ENCODE measurements at places on chromosomes 12 and 14.

DNA sequence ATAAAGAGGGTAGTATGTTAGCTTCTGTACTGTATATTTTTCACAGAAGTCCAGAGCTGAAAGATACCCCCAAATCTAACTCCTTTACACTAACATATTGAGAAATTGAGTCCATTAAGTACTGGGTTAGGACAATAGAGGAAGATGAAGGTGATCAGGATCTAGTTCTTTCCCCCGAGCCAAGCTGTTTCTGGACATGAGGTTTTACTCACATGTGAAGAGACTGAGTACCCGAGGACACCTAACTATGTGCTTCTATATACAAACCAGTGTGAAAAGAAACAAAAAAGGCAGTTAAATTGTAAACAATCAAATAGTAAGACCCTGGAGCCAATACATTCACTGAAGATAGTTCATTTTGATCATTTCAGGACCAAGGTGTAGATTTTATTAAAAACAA, 3.8 kb upstream of the TRHDE start:
- no peak for DNase-seq

DNA sequence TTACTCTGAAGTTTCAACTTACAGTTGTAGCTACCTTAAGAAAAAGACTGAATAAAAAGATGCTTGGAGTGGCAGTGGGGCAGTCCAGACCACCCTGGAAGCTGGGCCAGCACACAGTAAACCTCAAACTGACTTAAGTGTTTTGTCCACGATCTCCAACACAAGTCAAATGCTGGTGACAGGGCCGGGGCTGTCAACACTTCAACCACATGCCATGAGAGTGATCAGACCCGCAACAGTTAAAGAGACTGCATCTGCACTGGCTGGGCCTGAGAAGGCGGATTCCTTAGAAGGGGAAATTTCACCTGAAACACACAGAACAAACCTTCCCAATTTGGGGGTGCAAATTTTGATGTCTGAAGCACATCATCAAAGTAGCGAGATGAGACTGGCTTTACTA, 223.5 kb upstream of the CAND1 start:
- DNase-seq, result no peak

DNA sequence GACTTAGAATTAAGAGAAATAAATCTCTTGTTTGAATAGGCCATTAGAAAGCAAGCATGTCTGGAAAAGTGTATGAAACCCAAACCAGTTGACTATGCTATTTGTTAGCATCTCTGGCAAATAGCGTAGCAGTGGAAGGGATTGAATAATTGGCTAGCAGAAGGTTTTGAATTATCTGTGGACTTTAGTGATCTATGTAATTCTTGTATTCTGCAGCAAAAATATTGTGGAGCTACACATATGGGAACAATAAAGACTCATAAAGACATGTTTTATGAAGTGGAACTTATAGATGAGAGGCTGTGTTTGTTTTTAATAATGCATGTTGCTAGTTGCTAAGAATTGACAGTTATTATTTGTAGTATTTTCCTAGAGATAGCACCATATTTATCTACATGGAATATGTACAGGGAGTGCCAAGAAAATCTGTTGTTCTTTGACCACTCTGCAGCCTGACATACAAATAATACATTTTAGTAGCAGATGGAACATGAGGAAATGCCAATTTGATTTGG, 4.7 kb downstream of the SRGAP1 start:
- DNase-seq, result no peak

DNA sequence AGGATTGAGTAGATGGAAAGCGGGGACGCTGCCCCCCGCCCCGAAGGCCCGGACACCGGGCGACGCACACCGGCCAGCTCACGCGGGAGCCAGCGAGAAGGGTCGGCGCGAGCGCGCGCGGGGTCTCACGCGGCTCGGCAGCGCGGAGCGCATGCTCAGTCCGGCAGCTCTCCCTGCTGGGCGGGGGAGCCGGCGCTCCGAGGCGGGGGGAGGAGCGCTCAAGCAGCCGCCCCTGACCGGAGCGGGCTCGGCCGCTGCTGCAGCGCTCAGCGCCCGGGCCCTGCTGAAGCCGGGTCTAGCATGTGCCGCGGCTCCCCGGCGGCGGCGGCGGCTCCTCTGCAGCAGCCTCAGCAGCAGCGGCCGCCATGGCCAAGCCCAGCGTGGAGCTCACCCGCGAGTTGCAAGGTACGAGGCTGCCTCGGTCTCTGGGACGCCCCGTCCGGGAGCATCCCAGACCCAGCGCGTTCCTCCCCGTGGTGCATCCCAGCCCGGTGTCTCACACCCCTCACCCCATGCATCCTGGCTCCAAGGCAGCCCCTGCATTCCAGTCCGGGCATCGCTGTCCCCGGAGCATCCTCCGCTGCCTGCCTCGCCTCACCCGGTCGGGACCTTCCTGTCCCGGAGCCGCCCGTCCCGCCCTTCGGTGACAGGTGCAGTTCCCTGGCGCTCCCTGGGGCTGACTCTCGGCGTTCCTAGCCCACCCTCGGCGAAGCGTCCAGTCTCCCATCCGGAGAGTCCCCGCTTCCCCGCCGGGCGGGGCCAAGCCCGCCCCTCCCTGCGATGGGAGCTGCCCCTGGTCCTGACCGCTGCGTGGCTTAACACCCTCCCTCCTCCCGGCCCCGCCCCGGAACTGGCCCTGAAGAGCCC, at the start of gene CARMIL3:
CARMIL3 (plus strand) TSS at position 221 of the 867 bp plus-strand sequence; CDS start at position 366, 145 bp downstream.
- DNase-seq, result peak; percentile 29

DNA sequence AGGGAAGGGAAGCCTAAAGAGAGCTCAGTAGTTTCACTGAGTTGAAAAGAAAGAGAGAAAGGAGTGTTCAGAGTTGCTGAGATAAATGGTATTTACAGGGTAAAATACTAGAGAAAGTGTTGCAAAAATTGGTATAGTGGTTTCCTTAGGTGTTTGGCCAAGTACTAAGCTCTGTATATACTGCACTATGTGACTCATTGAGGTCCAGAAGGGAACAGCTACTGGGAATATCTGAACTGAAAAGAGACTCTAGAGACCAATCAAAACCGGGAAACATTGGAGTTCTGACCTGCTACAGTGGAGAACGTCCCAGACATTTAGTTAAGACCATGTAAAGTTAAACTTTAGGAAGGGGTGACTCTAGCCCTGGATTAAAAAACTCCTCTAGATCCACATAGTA, 42.7 kb upstream of the ALX1 start:
- no peak for DNase-seq

DNA sequence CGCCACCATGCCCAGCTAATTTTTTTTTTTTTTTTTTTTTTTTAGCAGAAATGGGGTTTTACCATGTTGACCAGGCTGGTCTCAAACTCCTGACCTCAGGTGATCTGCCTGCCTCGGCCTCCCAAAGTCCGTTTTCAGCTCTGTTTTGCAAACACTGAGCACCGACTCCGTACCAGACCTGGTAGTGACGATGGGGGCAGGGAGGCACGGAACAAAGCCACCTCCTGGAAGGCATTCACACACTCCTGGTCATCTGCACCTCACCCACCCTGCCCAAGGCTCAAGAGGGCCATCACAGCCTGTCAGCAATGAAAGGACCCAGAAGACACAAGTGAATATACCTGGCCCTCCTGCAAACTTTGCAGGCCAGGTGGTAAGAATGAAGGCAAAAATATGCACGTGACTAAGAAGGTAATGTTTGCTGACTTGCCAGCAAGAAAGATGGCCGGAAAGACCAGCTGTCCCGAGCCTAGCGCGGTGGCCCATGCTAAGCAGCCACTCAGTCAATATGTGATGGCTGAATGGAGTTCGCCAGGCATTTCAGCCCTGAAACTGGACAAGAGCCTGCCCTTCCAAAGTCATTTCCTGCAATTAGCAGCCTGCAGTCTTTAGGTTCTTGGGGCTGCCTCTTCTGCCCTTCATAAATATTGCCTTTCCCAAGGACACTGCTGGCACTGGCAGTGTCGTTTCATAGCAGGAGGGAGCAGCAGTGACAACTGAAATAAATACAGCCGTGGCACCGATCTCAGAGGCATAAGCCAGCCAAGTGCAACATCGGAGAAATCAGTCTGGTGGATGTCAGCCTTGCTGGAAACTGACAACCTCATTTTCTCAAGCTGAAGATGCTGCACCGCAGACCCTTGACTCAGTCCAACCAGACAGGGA, 17.6 kb downstream of the MMAB start:
- no peak for DNase-seq

- DNase-seq, result no peak
Measured at GRCh38 chr14:29925101-29925722, 2.4 kb downstream of the PRKD1 start.

- no peak for DNase-seq
Measured at GRCh38 chr14:53278602-53279506, 125.7 kb upstream of the DDHD1 start.

- DNase-seq, result no peak
Measured at GRCh38 chr12:9711664-9712063, 21.2 kb downstream of the CLECL1 start.

- DNase-seq, result no peak
Measured at GRCh38 chr12:59699421-59700152, 103.8 kb downstream of the SLC16A7 start.

- peak; percentile 47 for DNase-seq
Measured at GRCh38 chr12:66860752-66861750, 182.2 kb upstream of the GRIP1 start.

- no peak for DNase-seq
Measured at GRCh38 chr12:39116861-39117260, 211.5 kb upstream of the CPNE8 start.

- no peak for DNase-seq
Measured at GRCh38 chr12:597926-598568, 65.2 kb downstream of the NINJ2 start.

DNA sequence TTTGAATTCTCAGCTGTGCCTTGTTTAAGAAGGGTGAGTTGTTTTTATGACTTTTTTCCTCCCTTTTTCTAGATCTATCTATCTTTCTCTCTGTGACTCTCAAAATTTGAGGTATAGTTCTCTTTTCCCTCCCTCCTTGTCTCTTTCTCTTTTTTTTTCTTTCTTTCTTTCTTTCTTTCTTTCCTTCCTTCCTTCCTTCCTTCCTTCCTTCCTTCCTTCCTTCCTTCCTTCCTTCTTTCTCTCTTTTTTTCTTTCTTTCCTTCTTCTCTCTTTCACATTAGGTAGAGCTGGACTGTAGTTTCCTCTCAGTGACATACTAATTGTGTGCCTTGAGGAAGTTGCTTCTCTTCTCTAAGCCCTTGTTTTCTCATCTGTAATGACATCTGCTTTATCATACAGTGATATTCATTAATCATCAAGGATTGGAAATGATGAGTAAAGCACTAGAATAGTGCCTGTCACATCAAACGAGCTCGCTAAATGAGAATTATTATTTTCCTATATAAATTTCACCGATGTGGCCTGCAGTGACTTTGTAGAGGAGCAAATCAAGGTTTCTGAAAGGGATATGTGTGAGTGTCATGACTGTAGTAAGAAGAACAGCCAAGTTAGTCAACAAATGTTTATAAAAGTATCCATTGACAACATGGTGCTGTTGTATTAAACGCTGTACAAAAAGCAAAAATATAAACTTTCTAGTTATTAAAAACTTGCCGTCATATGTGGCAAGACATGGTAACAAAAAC, 78.9 kb upstream of the SLC38A2 start:
- no peak for DNase-seq

DNA sequence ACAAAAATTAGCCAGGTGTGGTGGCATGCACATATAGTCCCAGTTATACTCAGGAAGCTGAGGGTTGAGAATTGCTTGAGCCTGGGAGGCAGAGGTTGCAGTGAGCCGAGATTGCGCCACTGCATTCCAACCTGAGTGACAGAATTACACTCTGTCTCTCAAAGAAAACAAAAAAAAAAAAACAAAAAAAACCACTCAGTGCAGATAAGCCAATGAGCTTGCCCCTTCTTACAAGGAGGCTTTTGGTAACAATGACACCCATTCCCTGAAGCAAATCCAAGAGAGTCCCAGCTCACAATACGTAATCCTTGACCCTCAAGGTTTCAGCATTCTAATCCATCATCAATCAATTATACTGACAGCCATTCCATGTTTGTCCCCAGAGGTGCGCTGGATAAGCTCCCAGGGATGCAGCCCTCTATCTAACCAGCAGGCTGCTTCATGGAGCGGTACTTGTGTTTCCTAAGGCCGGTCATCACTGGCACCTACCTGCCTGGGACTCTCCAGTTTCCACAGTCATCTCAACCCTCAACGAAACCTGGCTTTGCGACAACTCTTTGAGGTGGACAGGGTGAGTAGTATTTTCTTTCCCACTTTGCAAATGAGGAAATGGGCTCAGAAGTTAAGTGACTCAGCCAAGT, 12.4 kb downstream of the GCN1 start:
- DNase-seq, result no peak

GRCh38 chr12:53325511-53326061, 4.2 kb upstream of the AAAS start:
- no peak for DNase-seq

- no peak for DNase-seq
Measured at GRCh38 chr12:47074757-47075156, 4.7 kb upstream of the PCED1B start.

DNA sequence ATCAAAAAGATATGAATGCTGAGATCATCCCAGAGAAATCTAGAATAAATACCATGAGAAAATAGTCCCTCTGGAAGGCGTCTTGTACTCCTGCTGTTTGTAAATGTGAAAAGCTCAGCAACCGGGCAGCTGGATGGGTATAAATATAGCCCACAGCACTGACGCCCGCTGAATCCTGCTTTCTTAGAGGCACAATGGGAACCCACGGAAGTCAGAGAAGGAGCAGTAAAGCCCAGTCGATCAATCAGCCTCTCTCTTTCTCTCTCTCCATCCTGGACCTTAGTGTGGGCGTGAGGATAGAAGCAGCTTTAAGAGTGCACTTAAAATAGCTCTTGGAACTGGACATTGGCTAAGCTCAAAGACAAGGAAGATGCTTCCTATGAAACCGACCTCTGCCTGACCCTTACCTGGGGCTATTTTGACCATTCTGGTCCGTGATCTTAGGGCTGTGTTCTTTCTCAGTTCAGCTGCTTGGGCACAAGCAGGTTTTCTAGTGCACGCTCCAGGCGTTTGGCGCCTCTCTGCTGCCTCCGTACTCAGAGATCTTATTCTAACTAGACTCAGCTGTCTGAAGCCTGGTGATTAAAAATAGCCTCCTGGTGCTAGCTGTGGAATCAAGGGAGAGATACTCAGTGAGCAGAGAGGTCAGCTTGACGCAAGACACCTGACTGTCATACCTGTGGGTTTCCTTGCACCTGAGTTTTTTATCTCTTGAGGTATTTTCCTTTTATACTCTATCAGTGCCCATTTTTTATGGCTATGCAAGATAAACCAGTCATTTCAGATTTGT, 144.6 kb downstream of the ETV6 start:
- DNase-seq, result no peak

- no peak for DNase-seq
Measured at GRCh38 chr14:21496453-21496852, 14.7 kb downstream of the METTL3 start.

DNA sequence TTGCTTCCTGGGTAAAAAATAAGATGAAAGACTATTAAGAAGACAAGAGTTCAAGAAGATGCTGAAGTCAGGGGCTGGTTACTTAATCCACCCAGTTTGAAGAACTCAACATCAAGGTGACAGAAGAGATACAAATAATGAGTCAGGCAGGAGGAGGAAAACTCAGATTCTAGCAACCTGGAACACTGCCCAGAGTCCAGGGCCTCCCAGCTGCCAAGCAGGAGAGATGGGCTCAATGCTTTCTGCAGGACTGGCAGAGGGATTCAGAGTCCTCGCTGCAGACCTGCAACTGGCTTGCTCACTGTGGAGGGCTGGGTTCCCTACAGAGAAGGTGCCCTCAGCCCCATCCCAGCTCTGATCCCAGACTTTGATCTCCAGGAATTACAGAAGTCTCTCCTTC, 28.6 kb upstream of the CEBPE start:
- DNase-seq, result no peak

GRCh38 chr12:101824831-101825230, 5.9 kb downstream of the GNPTAB start:
- no peak for DNase-seq

GRCh38 chr14:92898566-92899131, 24.3 kb upstream of the CHGA start:
- DNase-seq, result no peak

- DNase-seq, result no peak
Measured at GRCh38 chr12:117361347-117361751, at the start of gene NOS1. TSS of gene NOS1 (minus strand) at chr12:117361626. CDS start at chr12:117331069, 30,557 bp downstream.

Data from CD4-positive, alpha-beta T cell (primary cell).